Stimulated activated CD4-positive, alpha-beta T cell treated with anti-CD3 and anti-CD28 coated beads, Interleukin-12 subunit alpha, Interleukin-12 subunit beta, amount 100 ng/mL, for 48 hours (primary cell): ENCODE measurements at places on chromosomes 2 and 18.

DNA sequence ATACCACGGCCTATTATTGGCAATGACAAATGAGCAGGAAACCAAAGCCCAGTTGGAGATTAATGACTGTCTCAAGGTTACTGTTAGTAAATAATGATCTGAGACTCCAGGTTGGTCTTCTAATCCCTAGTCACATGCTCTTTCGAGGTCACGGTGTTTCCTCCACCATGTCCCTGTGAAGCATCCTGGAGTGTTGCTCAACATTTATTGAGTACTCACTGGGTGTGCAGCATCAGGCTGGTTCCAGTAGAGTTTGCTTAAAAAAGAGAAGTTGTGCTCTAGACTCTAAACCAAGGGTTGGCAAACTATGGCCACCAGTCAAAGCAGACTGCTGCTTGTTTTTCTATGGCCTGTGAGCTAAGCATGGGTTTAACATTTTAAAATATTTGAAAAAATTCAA is 263.8 kb upstream of the ATP5MC3 start:
- no peak for DNase-seq

DNA sequence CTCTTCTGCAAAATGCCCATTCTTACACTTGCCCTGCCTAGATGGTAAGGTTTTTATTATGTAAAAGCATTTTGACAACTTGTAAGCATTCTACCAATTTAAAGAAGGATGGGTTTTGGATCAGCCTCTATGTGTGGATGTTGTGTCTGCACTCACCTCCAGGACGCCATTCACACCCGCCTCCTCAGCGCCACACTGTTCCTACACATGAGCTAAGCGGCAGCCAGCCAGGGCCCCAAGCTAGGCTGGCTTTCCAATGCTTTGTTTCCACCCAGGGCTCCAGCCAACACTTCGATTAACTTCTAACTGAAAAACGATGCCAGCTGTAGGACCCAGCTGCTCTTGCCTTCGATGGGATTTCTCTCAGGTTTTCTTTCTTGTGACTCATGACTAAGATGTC is 73.3 kb upstream of the FZD7 start:
- no peak for DNase-seq

DNA sequence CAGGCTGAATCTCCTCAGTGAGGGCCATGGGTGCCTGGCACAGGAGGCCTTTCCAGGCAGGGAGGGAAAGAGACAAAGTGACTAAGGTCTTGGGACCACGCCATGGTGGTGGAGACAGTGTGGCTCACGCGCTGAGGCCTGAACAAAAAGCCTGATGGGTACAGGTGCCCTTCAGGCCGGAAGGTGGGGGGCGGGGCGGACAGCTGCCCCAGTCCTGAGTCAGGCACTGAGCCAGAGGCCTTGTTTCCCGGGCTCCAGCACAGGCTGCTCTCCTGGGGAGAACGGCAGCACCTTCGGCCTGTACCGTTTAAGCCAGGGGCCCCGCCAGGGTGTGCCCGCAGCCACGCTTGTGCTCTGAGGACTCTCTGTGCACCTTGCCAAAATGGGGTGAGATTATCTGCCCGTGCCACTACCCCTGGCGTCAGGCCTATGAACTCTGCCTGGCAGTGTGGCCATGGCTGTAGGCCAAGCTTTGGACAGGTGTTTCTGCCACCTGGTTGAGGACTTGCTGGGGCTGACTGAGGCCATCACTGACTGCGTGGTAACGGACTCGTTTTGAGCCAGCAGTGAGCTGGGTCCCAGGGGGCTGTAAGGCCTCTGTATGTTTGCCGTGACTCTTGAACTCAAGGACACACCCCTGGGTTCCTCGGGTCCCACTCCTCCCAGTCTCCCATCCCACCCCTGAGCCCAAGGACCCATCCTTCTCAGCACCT is 31.7 kb upstream of the DNMT3A start:
- no peak for DNase-seq

DNA sequence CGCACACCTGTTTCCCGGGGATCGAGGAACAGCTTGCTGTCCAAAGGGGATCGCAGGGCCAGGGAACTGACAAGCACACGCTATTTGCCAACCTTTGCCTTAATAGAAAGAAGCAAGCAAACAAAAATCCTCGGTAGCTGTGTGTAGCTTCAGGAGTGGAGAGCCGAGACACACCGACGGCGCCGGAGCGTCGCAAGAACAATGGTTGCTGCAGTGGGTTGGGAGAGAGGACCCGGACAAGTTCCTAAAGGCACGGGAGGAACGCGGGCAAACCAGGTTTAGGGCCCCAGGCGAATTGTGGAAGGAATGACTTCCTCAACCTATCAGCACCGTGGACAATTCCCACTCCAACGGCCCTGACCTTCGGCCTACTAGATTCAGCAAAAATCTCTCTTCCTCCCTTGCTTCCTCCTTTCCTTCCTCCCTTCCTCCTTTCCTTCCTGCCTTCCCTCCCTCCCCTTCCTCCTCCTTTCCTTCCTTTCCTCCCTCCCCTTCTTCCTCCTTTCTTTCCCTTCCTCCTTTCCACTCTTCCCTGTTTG is 4.9 kb upstream of the NEUROD1 start:
- no peak for DNase-seq

GRCh38 chr2:37894601-37895000 is 30.5 kb upstream of the RMDN2 start:
- DNase-seq = no peak

DNA sequence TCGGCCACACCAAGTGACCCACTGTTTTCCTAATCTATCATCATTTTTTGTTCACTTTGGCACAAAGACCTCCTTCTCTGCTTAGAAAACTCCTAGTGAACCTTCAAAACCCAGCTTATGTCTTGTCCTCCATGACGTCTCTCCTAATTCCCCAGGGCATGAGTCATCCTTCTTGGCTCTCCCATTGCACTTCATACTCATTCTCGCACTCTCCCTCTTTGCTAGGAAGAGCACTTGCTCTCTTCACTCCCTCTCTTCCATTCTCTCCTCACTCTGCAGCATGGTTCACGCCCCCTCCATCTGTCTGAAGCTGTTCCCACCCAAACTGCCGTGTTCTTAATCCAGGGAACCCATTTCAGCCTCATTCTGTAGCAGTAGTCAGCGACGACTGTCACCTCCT is 103.9 kb downstream of the MRO start:
- DNase-seq = no peak
